ENCODE measurements at places on chromosomes 4 and X. TPM values are rescaled to one million over a fixed set of nuclear protein-coding genes. Genes with fewer than 3 reads are reported as not detected.

Gene NCAPG
- 22.1 TPM for total RNA-seq

Gene RENBP
- total RNA-seq: 0.19 TPM

Gene COL25A1
- not detected for total RNA-seq

Gene RBMXL3
- not detected for total RNA-seq

Gene CCKAR
- not detected for total RNA-seq

Gene FAT4
- total RNA-seq: 2.0 TPM

Gene TMPRSS11D
- not detected for total RNA-seq

Gene DCHS2
- total RNA-seq: not detected

Gene SOD3
- total RNA-seq: not detected

Gene SLITRK4
- not detected for total RNA-seq

Gene CXCL10
- not detected for total RNA-seq

Gene ALG13
- total RNA-seq: 52.4 TPM

Gene PCDH7
- 0.08 TPM for total RNA-seq

Gene ADGRG4
- not detected for total RNA-seq

Gene CNGA1
- not detected for total RNA-seq

Gene POF1B
- total RNA-seq: 2.7 TPM

Gene PDZD11
- total RNA-seq: 90.9 TPM

Gene CT45A2
- total RNA-seq: not detected

Gene AADAT
- total RNA-seq: 9.3 TPM

Gene TKTL2
- total RNA-seq: not detected

Gene FSTL5
- not detected for total RNA-seq

Gene RHOXF2
- not detected for total RNA-seq

Gene MAGEA4
- not detected for total RNA-seq

Gene ADGRA3
- 17.4 TPM for total RNA-seq

Gene GSX2
- not detected for total RNA-seq

Gene ANKRD50
- 4.9 TPM for total RNA-seq

Gene NIPAL1
- 0.78 TPM for total RNA-seq

Gene MGARP
- total RNA-seq: 0.30 TPM

Gene ZNF630
- total RNA-seq: 0.27 TPM

Gene GC
- total RNA-seq: not detected

All from A549 treated with Mapracorat at 1 μM for 4 hours (cell line).